ENCODE measurements at places on chromosomes 5 and 9. TPM values are rescaled to one million over a fixed set of nuclear protein-coding genes. Genes with fewer than 3 reads are reported as not detected.

DNA sequence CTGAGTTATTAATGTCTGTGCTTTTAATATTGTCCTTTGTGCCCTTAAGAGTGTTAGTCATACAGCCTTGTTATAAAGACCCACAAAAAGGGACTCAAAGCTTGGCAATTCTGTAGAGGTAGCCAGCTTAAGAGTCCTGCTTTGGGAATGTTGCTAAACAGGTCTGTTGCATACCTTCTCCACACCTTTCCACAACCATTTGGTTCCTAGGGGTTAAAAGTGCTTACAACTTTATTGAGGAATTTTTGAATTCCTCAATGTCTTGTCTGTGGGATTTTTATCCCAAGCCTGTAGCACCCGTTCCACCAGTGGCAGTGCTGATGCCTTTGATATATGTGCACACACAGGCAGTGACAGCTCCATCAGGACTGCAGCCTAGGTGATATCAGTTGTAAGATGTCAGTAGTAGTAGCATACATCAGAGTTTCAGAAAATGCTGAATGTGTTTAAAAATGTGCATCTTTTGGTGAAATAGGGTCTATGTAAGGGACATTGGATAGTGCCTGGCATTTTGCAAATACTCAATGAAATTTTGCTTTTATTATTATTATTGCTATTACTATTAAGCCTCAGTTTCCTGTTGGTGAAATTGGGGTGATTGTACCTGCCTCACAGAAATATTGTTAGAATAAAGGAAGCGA lies 68.5 kb downstream of the WWC1 start:
- H3K4me3 ChIP-seq, result no peak overlapping the region
- no peak for DNase-seq
- H3K36me3 ChIP-seq, result no peaks in the 10 kb centered on the region
- H3K4me1 ChIP-seq, result no peaks in the 10 kb centered on the region

Gene PCDHGA12
- 0.12 TPM for total RNA-seq

Gene CYLC2
- total RNA-seq, result not detected

DNA sequence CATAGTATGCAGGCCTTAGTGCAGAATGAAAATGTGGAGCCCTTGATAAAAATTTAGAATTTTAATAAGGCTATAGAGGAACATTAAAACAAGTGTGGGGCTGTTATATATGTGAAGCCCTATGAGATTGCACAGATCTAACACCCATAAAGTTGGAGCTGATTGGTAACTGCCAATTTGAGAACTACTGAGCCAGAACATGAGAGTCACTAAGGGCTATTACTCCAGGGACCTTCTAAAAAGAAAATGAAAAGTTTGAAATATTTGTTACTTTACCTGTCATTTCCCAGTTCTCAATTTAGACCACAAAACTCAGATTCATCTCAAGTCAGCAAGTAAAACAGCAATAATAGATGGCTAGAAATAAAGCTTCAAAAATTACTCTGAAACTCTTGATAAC lies 898.6 kb downstream of the TLE1 start:
- no peaks in the 10 kb centered on the region for H3K36me3 ChIP-seq
- no peaks in the 10 kb centered on the region for H3K4me1 ChIP-seq
- H3K4me3 ChIP-seq, result no peak overlapping the region
- no peaks in the 10 kb centered on the region for H3K27me3 ChIP-seq

DNA sequence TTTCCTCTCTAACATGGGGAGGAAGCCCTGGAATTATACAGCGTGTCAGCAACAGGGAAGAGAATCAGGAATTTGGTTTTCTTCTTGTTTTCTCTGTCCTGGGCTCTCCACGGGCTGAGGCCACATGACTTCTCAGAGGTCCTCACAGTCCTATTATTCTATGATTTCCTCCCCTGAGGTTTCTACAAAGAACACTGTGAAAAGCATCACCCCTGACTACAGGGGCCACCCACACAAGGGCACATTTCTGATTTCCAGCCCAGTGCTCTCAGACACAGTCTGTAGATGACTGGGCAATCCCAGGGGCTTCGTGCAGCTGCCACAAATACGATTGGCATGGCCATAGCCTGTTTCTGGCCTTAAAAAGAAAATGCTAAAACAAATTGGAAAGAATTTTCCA lies 284.9 kb downstream of the CEMIP2 start:
- H3K36me3 ChIP-seq, result no peaks in the 10 kb centered on the region
- H3K4me3 ChIP-seq, result no peak overlapping the region
- no peaks in the 10 kb centered on the region for H3K4me1 ChIP-seq
- no peak overlapping the region for H3K27ac ChIP-seq
- no peak for DNase-seq

All from activated CD4-positive, alpha-beta T cell treated with anti-CD3 and anti-CD28 coated beads, Interleukin-2, amount 10 ng/mL, durations not matched to agents 24 days and 14 days (primary cell).